Activated CD4-positive, alpha-beta T cell treated with anti-CD3 and anti-CD28 coated beads for 48 hours (primary cell): ENCODE measurements at places on chromosomes 2 and 18.

GRCh38 chr18:74499633-74500032, 3.5 kb downstream of the CNDP2 start:
- peak; percentile 56 for DNase-seq

- DNase-seq: no peak
These were observed 39.5 kb downstream of the ADNP2 start for GRCh38 chr18:80148326-80149199.

DNA sequence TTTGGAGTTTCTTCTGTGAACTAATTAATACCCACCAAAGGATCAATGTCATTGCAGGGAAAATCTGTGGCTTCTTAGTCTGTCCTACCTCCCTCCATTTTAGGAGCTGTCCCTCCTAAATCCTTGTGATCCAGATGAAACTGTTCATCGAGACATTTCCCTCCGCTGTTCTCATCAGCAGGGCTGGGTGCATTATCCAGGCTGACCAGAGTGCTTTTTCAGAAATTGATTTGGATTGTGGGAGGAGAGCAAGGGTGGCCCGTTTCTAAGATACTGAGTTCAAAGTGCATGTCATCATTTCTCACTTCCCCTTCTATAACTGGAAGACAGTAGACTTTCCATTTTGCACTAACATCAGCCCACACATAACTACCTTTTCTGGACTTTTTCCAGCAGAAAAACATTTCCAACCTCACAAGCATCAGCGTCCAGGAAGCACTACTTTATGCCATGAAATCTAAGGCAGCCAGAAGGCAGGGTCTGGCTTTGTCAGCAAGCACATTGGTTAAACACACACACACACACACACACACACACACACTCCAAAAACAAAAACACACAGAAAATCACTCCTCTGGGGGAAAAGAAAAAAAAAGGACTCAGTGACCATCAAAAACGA, 94.1 kb downstream of the ANKRD44 start:
- DNase-seq: no peak

GRCh38 chr2:45085487-45085886, 76.2 kb upstream of the SIX2 start:
- DNase-seq: no peak

DNA sequence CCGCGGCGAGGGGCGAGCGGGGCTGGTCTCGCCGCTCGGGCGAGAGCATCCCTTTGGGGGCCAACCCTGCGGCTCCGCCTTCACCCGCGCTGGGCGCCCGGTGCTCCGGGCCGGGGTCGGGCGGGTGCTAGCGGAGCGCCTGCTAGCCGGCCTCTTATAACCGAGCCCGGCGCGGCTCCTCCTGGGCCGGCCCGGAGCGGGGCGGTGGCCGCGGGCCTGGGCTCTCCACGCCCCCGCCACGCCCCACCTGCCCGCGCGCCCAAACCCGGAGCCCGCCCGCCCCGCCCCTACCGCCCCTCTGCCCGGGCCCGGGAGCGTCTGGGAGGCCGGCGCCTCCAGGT, at the start of gene FOXI3:
Gene FOXI3 (minus strand): TSS at position 129 of the 341 bp plus-strand sequence. CDS start 158 bp downstream, outside the sequence.
- DNase-seq: no peak
